Cerebellar nuclear complex (tissue), 1 donor: ENCODE measurements at places on chromosomes 4 and X.

DNA sequence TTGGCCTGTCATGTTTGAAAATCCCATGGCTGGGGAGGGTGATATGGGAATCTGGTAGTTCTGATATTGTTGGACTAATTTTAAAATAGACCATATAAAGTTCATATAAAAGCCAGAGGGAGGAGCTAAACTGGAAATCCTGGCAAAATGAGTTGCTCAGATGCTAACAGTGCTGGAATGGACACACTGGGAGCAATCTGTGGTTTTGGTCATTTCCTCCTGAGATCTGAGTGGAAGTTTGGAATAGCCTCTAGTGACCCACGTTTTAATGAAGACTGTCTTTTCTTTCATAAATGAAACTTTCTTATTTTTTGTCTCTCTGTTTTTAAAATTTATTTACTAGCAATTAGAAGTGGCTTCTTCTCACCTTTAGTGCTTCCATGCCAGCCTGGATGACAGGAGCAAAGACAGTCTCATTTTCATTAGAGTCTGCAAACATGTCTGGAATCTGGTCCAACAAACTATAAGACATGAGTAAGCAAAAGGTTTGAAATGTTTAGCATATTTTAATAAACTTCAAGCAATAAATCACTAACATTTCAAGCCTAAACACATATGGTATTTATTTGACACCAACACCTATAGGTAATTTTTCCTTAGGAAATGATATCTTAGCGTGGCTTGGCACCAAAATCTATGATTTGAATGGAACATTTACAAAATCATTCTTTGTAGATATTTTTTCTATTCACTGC is 66.6 kb downstream of the METTL14 start:
- no peak for DNase-seq

DNA sequence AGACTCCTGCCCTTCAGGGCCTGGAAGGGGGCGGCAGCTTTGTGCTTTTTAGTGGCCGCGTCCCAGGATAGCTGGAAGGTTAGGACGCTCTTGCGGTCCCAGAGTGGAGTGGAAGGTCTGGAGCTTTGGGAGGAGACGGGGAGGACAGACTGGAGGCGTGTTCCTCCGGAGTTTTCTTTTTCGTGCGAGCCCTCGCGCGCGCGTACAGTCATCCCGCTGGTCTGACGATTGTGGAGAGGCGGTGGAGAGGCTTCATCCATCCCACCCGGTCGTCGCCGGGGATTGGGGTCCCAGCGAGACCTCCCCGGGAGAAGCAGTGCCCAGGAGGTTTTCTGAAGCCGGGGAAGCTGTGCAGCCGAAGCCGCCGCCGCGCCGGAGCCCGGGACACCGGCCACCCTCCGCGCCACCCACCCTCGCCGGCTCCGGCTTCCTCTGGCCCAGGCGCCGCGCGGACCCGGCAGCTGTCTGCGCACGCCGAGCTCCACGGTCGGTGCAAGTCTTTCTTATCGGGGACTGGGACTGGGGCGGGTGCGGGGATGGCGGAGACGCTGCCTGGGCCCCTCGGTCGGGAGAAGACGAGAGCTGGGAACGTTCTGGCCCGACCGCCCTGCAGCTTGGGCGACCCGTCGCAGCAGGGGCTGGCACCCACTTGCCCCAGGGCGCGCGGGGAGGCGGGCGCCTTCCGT is at the start of gene EDNRA:
Gene EDNRA (plus strand): TSS at position 207 of the 686 bp plus-strand sequence. CDS start 4,585 bp downstream, outside the sequence.
- DNase-seq = no peak

- no peak for DNase-seq
These were observed 57.0 kb upstream of the PAGE5 start for GRCh38 chrX:55163171-55163570.

- DNase-seq = no peak
These were observed 1447.7 kb downstream of the RPA4 start for GRCh38 chrX:98331407-98331806.

GRCh38 chr4:1684506-1685234 is 557 bp upstream of the FAM53A start:
- DNase-seq = peak; percentile 57

GRCh38 chr4:132797856-132798255 is 351.2 kb upstream of the PCDH10 start:
- no peak for DNase-seq

GRCh38 chr4:149955780-149956390 is 122.4 kb upstream of the DCLK2 start:
- DNase-seq = no peak

GRCh38 chrX:30615229-30615628 is 37.7 kb upstream of the TASL start:
- no peak for DNase-seq

GRCh38 chr4:139957986-139958738 is 195.8 kb downstream of the MAML3 start:
- no peak for DNase-seq

DNA sequence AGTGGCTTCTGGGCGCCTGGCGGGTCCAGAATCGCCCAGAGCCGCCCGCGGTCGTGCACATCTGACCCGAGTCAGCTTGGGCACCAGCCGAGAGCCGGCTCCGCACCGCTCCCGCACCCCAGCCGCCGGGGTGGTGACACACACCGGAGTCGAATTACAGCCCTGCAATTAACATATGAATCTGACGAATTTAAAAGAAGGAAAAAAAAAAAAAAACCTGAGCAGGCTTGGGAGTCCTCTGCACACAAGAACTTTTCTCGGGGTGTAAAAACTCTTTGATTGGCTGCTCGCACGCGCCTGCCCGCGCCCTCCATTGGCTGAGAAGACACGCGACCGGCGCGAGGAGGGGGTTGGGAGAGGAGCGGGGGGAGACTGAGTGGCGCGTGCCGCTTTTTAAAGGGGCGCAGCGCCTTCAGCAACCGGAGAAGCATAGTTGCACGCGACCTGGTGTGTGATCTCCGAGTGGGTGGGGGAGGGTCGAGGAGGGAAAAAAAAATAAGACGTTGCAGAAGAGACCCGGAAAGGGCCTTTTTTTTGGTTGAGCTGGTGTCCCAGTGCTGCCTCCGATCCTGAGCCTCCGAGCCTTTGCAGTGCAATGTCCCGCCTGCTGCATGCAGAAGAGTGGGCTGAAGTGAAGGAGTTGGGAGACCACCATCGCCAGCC is at the start of gene ATOH1:
Gene ATOH1 (plus strand): TSS at position 422 of the 663 bp plus-strand sequence. CDS start 174 bp downstream, at position 596.
- no peak for DNase-seq

GRCh38 chr4:183469936-183470335 is 25.5 kb downstream of the CDKN2AIP start:
- DNase-seq = no peak

GRCh38 chr4:184331268-184331995 is 113.8 kb upstream of the ENPP6 start:
- no peak for DNase-seq

DNA sequence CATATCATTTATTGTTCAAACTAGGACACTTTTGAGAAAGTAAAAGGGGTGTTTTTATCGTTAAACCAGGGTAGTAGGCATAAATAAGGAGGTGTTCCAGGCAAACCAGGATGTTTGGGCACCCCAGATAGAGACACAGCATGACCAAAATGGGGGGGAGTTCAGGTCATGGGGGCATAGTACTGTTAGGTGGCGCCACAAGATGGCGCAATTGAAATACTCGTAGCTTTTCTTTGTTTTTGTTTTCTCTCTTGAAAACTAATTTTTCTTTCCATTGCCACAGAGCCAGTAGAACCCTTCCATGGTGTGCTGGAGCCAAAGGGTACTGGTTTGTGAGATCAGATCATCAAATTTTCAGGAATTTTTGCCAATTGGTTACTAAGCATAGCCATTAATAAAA is 283.4 kb downstream of the BCOR start:
- no peak for DNase-seq

DNA sequence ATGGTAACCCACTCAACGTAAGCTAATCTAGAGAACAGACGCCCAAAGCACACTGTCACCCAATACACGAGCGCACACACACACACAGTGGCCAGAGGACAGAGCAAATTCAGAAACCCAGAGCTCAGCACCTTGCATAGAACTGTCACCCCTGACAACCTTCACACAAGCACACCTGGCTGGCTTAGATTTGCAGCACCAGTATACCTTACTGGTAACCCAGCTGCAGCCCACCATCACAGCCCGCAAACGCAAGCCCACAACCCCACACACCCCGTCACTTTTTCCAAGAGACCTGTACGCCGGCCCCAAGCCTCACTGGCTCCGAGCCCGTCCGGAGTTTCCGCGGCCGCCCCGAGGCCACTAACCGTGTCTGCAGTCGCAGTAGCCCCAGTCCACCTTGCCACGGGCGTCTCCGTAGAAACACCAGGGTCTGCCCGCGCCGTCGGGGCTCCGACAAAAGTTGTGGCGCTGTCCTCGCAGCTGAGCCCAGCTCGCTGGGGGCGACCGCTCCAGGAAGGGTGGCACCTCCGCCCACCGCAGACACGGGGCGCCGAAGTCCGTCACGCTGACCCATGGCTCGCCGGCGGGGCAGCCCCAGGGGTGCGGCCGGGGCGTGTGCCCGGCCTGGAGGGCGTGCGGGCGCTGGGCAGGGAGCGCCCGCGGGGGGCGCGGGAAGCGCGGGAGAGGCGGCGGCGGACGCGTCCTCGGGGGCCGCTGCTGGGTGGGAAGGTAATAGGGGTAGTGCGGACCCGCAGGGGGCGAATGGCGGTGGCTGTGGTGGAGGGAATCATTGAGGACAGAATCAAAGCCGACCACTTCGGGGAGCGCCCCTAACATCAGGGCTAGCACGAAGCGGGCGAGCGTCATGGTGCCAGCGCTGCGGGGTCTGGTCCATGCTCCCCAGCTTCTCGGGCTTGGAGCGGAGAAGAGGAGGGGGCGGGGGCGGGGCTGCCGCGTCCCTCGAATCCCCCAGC is 664 bp downstream of the PRSS12 start:
- no peak for DNase-seq

DNA sequence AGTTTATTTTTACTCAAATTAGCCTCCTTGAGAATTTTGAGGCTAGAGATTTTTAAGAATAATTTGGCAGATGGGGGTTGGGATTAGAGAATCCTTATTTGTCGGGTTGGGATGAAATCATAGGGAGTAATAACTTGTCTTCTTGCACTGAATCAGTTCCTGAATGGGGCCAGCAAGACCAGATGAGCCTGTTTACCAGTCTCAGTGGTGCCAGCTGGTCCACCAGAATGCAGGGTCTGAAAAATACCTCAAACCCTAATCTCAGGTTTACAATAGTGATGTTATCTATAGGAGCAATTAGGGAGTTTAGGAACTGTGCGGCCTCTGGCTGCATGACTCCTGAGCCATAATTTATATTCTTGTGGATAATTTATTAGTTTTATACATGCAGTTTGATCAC is 705.9 kb upstream of the AGA start:
- DNase-seq = no peak

GRCh38 chrX:124726881-124727280 is 380.5 kb downstream of the SH2D1A start:
- DNase-seq = no peak

GRCh38 chr4:144740316-144740715 is 94.4 kb downstream of the HHIP start:
- no peak for DNase-seq

- DNase-seq = no peak
These were observed 58.9 kb upstream of the PGM2 start for GRCh38 chr4:37767546-37767945.

GRCh38 chr4:75907966-75908365 is 5.7 kb upstream of the PPEF2 start:
- DNase-seq = no peak

- peak; percentile 6 for DNase-seq
These were observed at the start of gene GPRASP1 for GRCh38 chrX:102651242-102652011. Gene GPRASP1, plus strand, starts transcription at chrX:102651483. Its CDS starts 2,431 bp downstream, at chrX:102653914.

- DNase-seq = no peak
These were observed 16.9 kb upstream of the TMSB4X start for GRCh38 chrX:12958059-12958458.

DNA sequence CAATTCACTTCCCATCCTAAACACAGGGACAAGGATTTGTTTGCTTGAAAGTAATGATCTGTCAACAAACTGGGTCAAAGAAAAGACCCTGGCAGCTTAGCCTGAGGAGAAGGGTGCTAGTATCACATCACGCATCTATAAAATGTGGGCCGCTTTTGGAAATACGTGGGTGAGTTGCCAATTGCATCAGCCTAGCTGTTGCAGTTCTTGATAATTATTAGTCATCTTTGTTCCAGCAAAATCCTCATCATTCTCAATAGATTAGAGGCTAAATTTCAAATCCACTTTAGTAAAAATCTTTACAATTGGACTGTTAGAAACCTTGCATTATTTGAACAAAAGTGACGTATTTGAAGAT is 33.6 kb upstream of the TAPT1 start:
- no peak for DNase-seq

DNA sequence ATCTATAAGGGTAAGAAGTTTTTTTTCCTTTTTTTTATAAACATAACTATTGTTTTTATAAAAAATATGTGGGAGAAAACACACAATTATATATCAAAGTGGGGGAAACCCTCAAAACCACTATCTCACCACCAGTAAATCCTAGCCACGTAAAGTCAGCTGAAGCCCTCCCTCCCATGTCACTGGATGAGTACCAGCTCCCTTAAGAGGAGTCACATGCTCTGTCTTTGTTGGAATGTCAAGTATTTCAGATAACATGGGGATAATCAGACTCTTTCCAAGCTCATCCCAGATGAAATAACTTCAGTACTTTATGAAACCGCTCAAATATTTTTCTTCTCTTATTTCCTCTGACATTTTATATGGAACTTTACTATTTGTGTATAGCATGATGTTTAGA is 2.4 kb downstream of the MYOZ2 start:
- no peak for DNase-seq
